K562 (cell line): ENCODE measurements at places on chromosomes 3 and 15. TPM values are rescaled to one million over a fixed set of nuclear protein-coding genes. Genes with fewer than 3 reads are reported as not detected.

The ARPP21 gene
- not detected in 2 replicates for polyA plus RNA-seq

The TIMP4 gene
- not detected in 2 replicates for polyA plus RNA-seq

The VILL gene
- polyA plus RNA-seq, result 16.0 and 18.1 TPM in 2 replicates

The CCR8 gene
- polyA plus RNA-seq, result not detected in 2 replicates

DNA sequence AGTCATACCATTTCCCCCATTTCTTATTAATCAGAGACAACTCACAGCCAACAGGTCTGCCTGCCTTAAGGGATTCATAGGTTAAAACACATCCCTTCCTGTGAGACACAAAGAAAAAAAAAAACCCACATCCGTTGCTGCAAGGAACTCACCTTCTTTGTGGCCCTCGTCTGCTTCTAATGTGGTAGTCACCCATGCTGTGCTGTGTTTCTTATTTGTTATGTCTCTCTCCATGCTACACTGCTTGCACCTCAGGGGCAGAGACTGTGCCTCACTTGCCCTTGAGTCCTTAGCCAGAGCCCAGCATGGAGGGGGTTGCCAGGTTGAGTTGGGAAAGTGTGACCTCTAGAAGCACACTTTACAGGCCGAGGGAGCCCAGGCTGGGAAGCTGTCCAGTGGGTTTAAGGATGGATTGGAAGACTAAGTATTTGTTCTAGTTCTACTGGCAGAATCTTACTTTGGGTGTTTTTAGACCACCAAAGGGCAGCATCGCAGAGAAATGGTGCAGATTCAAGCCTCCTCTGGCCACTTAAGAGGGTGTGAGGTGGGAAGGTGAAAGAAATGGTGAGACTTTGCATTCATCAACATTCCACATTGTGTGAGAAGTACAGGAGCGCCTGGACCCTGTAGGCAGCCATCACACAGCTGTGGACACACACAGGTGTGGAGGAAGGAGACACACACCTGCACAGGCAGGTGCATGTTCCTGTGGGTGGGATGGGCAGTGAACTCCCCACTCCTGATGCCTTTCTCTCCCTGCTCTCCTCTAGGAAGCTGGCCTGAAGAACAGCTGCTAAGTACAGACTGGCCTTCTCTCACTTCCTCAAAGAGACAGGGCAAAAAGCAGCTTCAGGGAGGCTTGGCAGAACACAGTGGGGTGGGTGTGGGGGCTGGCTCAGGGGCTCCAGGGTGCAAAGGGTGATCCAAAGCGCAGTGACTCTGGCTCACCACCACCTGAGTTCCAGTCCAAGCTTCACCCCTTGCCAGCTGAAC lies 48.8 kb downstream of the GLB1 start:
- DNase-seq, result no peak

GRCh38 chr3:45055411-45056143 lies 29.5 kb downstream of the CLEC3B start:
- peak; percentile 59 for DNase-seq

DNA sequence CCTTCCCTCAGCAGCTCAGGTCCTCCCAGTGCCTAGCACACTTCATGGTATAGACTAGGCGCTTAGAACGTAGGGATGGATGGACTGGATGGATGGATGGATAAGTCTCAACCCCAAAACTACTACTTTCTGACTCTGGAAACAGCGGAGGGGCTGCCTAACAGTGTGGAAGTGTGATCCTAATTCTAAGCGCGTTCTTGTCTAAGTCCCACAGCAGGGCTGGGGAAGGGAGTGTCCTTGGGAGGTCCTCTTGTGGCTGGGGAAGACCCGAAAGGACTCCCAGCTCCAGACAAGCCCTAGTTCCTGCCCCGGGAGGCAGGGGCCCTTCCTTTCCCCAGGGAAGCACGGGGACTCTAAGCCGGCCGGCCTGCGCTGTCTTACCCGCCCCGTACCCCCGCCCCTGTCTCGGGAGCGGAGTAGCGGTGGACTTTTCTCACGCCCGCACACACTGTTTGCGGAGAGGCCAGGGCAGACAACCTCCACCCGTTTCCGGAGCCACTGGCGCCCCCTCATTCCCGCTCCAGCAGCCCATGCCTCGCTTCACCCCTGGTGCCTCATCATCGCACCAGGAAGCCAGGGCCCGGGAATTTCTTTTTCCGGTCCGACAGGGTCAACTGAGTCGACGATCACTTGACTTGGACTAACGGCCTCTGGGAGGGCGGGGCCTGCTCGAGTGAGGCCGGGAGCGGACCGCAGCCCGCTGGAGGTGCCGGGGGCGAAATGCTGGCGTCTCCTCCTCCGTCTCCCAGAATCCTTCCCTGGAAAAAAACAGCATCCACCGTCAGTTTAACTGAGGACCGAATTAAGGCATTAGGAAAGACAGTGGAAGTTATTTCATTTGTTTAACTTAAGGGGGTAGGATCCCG lies 133.3 kb downstream of the TBC1D2B start:
- DNase-seq, result peak; percentile 85
